ENCODE measurements at places on chromosomes 11 and 22.
A peak's percentile ranks its signal among the peaks of the same experiment; 100 is the strongest.

DNA sequence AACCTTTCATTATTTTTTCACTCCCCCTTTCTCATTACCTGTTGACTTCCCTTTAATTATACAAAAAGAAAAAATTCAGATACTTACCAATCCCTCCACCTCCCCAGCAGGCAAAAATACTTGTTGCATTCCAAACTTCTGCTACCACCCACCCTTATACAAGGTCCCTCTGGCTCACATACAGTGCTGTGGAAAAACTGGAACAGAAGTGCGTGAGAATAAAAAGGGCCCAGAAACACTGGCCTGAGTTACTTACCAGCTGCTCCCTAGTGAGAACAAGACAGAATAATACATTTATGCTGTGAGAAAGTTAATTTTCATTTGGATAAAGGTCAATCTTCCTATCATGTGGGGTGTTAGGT lies 46.9 kb upstream of the RAPSN start:
- DNase-seq: no peak

- no peak for DNase-seq
Observed at GRCh38 chr11:8586184-8586583, 7.8 kb downstream of the STK33 start.

- no peak for DNase-seq
Observed at GRCh38 chr11:93608364-93608763, 53.1 kb upstream of the CEP295 start.

DNA sequence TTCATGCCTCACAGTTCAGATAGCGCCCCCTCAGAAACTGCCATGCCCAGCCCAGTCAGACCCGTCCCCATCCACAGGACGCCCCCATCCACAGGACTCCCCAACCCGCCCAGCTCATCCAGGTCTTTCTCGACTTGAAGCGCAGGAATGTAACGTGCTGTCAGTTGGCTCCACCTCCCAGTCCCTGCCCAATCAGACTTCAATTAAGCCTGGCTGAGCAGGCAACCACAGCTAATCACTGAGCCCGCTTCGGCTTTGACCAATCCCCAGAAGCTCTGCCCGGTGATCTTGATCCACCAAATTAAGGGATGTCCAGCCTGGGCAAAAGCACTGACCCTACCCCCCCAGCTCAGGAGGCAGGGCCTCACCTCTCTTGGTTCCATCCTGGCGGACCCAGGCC lies 10.5 kb upstream of the MFNG start:
- DNase-seq: no peak

DNA sequence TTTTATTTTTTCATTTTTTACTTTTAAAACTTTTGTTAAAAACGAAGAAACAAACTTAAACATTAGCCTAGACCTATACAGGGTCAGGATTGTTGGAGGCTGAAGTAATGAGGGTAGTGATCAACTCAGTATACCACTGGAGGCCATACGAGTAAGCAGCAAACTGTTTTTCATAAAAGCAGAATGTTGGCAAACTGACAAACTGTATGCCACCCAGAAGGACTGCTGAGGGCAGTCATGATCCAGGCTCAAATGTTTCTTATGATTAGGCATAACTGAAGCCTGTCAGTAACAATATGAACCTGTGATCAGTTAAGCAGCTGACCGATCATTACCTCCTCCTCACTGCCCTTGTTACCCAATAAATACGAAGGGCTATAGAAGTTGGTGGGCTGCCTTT lies 10.2 kb upstream of the SC5D start:
- DNase-seq: no peak

DNA sequence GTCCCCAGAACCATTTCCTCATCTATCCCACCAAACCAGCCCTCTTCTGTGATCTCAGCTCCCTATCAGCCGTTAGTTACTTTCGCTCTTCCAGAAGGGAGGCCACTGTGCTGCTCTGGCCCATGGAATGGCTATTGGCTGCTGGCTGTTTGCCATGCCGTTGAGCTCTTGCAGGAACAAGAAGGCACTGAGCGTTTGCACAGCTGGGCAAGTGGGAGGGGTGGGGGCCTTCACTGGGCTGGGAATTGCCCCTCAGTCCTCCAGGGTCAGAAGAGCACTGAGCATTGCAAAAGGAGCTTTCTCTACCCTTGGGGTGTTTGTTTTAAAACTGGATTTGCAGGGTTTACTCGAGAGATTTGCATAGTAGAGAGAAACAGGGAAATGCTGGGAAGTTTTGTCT lies 129.0 kb upstream of the PARVA start:
- DNase-seq: no peak

DNA sequence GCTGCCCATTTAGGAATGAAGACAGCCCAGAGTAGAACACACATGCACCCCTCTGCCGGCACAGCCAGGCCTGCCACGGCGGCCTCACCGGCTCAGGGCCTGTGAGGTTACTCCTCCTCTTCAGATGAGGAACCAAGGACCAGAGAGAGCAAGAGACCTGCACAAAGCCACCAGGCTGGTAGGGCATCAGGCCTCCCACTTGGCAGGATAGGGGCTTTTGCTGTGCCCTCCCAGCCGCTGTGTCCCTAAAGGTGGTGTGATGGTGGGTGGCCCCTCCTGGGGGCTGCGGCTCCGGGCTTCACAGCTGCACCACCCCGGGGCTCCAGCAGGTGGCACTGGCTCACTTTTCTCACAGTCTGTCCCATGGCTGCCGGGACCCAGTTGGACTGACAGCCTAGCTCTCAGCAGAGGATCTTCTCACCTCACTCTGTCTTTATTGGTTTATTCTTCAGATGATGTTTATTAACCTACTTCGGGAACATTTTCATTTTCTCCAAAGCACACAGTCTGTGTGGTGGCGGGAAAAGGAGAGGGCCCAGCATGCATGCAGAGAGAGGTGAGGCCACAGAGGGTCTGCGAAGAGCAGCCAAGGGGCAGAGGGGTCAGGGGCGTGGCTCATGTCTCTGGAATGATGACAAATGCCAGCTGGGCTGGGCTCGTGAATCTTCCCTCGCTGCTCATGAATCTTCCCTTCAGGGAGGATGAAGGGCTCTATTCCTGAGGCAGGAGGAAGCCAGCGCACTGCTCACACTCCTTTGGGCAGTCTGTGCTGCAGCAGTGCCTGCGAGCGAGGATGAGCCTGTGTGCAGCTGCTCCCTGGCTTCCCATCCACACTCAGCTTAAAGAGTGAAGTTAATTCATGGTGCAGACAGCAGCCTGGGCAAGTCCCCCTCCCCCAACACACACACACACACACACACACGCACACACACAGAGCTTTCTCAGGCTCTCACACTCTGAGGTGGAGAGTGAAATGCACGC lies 101.1 kb upstream of the PITPNB start:
- peak; percentile 66 for DNase-seq

GRCh38 chr22:49468487-49469198 lies 359.0 kb downstream of the BRD1 start:
- DNase-seq: no peak

Measured in stimulated activated CD4-positive, alpha-beta T cell treated with anti-CD3 and anti-CD28 coated beads, Interleukin-12 subunit alpha, Interleukin-12 subunit beta, amount 100 ng/mL, for 4 hours (primary cell).